CD4-positive, CD25-positive, alpha-beta regulatory T cell (primary cell): ENCODE measurements at places on chromosomes 5 and 9. TPM values are rescaled to one million over a fixed set of nuclear protein-coding genes. Genes with fewer than 3 reads are reported as not detected.

DNA sequence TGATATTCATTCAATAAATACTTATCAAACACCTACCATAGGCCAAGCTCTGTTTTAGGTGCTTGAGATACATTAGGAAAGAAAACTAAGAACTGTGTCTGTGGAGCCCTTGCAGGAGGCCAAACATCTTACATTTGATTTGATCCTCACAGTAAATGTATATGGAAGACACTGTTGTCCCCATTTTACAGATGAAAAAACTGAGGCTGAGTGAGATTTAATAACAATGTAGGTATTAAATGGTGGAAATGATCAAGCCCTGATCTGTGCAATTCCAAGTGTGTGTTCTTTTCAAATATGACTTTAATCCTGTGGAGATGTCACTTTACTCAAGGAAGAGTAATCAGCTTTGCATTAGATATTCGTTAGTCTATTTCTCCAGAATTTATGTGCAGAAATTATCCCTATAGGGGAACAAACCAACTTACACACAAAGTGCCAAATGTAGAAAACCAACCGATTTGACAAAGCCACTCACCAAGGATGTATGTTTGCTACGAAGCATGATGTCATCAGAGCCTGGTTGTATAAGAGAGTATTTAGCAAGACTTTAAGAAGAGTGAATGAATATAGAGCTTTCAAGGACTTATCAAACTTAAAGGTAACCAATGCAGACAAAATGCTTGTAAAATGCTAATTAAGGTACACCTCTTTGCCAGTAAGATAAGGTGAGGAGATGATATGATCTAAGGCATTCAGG, 153.9 kb upstream of the NFIB start:
- no peak for DNase-seq

GRCh38 chr9:110142868-110143481, 65.0 kb downstream of the C9orf152 start:
- no peak for DNase-seq

DNA sequence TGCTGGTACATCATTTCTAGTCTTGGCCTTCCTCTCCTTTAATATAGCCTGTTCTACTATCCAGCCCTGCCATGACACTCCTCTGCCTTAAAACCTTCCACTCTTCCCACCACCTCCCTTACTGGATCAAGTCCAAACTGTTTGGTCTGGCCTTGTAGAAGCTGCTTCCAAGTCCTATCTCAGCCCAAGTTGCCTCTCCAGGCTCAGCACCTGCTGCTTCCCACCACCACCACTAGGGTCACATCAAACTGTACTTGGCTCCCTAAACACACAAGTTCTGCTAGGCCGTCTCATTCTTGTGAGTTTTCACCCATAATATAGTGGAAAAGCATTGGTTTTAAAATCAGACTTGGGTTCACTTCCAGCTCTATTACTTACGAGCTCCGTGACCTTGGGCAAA, 1.4 kb downstream of the NDUFA8 start:
- peak; percentile 12 for DNase-seq

- DNase-seq: no peak
Measured at GRCh38 chr9:96031366-96031824, 155.9 kb downstream of the ERCC6L2 start.

- no peak for DNase-seq
Measured at GRCh38 chr9:132645711-132646110, 24.1 kb downstream of the DDX31 start.

- no peak for DNase-seq
Measured at GRCh38 chr9:108694170-108694569, 161.6 kb downstream of the ACTL7B start.

GRCh38 chr5:2261004-2261703, 378.4 kb upstream of the IRX4 start:
- no peak for DNase-seq

DNA sequence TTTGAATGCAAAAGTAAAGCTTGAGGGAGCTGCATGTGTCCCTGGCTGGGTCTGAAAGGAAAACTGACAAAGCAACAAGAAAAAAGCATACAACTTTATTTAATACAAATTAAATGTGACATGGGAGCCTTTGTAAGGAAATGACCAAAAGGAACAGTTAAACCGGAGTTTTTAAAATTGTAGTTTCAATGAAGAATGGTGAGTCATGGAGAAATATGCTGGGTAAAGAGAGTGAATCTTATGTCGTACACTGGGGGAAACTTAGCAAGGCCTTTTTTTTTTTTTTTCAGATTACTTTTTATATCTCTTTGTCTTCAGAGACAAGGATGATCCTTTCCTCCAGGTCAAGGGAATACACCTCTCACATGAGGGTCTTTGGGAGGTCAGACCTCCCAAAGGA, 50.1 kb upstream of the FBXL17 start:
- no peak for DNase-seq

DNA sequence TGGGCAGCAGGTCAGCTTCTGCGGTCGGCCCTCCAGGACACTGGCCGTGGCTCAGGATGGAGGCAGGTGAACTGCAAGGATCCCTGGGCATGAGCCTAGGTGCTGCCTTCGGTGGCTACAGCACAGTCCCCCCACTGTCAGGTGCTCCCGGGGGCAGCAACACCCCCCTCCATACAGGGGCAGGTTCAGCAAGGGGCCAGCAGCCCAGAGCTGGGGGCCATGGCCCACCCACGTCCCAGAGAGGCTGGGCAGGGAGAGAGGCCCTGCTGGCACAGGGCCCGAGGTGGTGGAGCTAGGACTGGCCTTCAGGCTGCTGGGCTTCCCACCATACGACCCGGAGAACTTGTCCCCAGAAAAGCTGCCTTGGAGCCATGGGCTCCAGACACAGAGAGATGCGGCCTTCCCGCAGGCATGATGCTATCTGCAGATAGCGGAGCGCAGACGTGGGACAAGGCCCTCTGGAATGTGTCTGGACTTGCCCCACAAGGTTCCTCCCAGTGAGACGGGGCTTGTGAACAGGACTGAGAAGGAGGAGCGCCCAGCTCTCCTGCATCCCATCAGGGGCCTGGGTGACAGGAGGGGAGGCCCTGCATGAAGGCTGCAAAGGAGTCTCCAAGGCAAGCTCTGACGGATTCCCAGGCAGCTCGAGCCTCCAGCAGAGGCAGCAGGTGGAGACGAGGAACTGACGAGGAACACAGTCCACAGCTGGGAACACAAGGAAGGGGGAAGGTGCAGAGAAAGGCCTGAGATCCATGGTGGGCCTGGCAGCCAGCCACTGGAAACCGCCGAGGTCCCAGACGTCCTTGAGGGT, 111.1 kb downstream of the VAV2 start:
- DNase-seq: no peak

DNA sequence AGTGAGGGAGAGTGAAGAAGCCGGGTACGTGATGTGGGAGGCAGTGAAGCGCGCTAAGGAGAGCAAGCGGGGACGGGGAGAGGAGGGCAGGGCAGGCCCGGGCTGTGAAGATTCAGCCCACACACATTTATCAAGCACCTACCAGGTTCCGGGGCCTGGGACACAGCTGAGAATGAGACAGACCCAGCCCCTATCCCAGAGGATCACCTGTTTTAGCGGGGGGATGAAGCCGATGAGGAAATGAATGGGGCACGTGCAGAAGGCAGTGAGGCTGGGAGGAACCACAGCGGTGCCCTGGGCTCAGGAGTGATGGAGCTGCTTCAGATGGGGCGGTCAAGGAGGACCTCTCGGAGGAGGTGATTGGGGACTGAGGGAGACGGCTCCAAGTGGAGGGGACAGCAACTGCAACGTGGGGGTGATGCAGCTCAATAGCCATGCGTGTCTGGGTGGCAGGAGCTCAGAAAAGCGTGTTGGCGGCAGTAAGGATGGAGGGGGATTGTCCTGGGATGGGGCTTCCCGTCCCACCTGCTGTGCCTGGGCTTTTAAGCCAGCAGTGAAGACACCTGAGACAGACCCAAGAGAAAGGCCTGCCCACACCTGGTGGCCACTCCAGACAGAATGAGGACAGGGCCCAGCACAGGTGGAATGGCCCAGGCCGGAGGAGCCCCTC, 77.5 kb upstream of the UNC5A start:
- no peak for DNase-seq

- DNase-seq: no peak
Measured at GRCh38 chr9:4540425-4540824, 50.2 kb downstream of the SLC1A1 start.

- no peak for DNase-seq
Measured at GRCh38 chr5:7208938-7209337, 187.0 kb upstream of the ADCY2 start.

DNA sequence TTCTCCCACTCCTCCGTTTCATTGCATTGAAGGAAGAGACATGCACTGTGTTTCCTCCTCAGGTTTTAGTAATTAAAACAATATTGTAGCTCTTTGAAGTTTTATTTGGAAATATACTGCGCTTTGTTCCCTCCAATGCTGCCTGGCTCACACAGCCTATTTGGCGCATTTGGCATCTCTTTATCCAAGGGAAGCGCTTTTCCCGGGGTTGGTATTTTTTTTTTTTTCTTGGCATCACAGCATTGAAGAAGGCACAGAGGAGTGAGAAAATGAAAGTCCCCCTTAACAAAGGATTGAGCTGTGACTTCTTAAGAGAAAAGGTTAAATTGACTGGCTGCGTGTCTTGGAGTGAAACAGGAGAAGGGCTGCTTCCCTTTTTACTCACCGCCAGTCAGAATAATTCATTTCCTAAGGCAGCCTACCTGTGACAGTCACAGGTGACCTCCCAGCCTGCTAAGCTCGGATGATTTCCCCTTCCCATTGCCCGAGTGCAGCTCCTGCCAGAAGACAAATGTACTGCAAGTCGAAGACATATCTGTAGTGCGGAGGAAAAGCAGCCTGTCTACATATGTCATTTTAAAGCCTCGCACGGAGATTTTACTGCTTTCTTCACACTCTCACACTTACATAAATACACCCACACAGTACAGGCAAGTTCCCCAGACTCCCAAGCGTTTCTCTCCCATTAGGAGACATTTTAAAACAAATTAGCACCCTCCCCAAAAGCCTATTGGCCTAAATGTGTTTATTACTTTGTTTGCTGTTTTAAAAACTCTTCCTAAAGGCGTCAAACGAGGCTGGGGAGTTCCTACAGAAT, 665.5 kb upstream of the ZNF608 start:
- DNase-seq: no peak

DNA sequence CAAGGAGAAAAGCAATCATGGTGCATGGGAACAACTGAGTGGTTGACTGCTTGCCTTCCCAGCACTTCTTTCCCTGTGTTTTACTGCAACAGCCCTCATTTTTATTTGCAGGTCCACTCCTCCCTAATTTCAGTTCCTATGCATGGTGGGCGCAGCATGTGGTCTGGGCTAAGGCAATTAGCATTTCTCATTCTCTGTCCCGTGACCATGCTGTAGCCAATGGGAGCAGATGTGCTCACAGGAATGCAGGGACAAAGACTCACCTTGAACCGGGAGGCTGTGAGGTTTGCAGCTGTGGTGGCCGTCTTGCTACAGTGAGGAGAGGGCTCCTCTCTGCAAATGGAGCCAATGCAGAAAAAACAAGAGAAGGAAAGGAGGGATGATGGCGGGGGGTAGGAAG, 315.5 kb downstream of the SLIT3 start:
- no peak for DNase-seq

- DNase-seq: no peak
Measured at GRCh38 chr5:113278976-113279375, 155.8 kb downstream of the TSSK1B start.

DNA sequence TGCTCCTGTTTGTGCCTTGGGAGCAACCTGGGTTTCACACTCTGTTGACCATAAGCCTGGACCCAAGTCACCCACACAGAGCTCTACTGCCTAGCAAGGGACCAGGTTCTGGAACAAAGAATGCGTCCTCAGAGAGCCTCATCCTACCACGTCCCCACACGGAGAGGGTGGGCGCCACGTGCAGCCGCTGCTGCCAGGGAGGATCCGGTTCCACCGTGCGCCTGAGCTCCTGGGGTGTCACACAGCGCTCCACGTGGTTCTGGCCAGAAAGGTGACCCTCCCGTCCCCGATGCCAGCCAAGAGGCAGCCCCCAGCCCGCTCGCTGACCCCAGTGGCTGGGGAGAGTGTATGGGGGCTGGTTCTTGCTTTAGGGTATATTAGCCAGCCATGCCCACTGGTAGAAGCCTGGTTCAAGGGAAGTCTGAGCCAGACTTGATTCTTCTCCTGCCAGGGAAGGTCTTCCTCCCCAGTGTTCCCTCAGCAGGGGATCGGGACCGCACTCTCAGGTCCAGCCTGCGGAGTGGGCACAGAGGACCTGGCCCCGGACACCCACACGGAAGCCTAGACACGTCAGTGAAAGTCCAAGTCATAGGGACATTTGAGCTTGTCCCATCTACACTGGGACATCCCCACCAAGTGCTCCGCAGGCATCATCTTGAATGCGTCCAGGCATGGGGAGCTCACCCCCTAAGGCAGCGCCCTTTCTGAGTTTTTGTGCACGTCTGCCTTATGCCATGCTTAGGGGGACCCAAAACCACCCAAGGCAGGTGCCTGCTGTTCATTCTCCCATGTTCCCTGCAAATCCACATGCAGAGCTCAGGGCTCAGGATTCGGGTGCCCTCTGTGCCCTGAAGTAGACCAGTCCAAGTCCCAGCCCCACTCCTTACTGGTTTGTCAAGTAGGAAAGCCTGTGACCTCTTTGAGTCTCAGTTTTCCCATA, 2.4 kb downstream of the FCN1 start:
- DNase-seq: no peak

DNA sequence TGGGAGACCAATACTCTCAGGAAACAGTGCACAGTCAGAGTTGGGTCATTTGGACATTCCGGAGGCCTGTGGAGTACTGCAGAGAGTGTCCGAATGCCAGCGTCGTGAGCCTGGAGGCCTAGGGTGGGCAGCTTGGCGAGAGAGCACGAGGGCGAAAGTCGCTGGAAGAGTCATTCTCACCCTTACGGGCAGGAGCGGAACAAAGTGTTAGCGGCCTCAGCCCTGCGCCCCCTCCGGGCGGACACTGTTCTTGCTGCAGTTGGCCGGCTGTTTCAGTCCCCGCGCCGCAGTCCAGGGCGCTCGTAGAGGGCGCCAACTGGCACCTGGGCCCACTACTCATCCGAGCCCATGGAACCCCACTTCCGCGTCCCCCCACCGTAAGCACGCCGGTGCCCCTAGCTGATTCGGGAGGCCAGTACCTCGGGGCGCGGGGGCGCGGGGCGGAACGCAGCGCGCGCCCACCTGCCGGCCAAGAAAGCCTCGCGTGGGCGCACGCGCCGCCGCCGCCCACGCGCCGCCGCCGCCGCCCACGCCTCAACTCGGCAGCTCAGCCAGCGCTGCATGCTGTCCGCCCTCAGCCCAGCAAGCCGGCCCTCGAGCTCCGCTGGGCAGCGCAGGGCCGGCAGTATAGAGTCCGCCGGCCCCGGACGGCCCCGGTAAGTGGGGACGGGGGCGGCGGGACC, 99.7 kb upstream of the CCL21 start:
- no peak for DNase-seq

LRRC19 gene
- not detected for total RNA-seq

CCNJL gene
- total RNA-seq: not detected

FREM1 gene
- total RNA-seq: 0.67 TPM

LPAR1 gene
- not detected for total RNA-seq

IL3 gene
- total RNA-seq: not detected

OR1J4 gene
- total RNA-seq: 1.8 TPM

GPR151 gene
- not detected for total RNA-seq

SLC34A1 gene
- 0.20 TPM for total RNA-seq

PAEP gene
- total RNA-seq: not detected

PDZD2 gene
- total RNA-seq: 1.3 TPM

TAF11L10 gene
- not detected for total RNA-seq

GALNT10 gene
- 43.4 TPM for total RNA-seq

CCDC187 gene
- not detected for total RNA-seq

DNAJC18 gene
- 8.2 TPM for total RNA-seq
